ENCODE measurements at places on chromosomes 13 and 19.

GRCh38 chr13:113917096-113917495 lies 53.2 kb upstream of the GAS6 start:
- DNase-seq = no peak

DNA sequence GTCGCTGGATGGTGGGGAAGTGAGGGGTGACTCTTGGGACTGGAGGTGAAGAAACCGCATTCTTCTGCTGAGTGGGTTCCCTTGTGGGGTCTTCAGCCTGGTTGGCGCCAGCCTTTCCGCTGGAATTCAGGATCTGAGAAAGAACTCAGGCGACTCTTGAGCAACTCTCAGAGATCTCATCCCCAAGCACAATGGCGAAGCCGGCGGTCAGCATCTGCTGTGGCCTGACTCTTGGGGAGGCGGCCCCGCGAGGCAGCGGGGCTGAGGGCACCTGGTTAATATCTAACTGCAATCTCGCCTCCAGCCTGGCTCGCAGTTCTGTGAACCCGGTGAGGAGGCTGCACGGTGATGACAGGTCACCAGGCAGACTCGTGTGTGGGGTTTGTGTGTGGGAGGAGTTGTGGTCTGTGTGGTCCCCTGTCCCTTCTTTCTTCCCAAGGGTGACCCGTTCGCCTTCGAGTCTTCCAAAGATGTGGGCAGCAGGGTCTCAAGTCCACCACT lies 883 bp downstream of the ZNF441 start:
- no peak for DNase-seq

DNA sequence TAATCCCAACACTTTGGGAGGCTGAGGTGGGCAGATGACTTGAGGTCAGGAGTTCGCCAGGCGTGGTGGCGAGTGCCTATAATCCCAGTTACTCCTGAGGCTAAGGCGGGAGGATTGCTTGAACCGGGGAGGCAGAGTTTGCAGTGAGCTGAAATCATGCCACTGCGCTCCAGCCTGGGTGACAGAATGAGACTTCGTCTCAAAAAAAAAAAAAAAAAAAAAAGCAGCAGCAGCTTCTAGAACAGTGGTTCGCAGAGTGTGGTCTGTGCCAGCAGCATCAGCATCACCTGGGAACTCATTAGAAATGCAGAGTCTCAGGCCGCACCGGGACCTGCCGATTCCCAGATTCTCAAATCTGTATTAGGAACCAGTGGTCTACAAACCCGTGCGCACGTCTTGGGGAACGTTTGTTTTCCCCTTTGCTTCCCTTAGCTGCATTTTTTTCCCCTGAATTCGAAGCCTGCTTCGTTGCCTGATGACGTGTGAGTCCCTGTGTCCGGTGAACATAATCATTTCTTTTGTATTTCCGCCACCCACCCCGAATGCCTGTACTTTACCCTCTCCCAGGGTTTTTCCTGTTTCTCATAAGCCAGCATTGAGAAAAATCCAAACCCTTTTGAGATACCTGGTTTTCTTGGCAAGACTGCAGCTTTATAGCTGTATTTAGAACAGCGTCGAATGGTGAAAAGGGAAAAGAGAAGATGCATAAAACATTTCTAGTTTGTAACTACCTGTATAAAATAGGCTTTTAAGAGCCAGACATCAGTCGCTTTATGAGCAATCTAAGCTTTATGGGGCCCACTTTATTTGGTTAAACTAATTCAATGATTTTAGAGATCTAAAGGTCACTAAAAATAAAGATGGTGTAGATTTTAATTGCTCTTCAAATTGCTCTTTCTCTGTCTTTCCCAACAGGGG lies 49.8 kb downstream of the BICRA start:
- no peak for DNase-seq

DNA sequence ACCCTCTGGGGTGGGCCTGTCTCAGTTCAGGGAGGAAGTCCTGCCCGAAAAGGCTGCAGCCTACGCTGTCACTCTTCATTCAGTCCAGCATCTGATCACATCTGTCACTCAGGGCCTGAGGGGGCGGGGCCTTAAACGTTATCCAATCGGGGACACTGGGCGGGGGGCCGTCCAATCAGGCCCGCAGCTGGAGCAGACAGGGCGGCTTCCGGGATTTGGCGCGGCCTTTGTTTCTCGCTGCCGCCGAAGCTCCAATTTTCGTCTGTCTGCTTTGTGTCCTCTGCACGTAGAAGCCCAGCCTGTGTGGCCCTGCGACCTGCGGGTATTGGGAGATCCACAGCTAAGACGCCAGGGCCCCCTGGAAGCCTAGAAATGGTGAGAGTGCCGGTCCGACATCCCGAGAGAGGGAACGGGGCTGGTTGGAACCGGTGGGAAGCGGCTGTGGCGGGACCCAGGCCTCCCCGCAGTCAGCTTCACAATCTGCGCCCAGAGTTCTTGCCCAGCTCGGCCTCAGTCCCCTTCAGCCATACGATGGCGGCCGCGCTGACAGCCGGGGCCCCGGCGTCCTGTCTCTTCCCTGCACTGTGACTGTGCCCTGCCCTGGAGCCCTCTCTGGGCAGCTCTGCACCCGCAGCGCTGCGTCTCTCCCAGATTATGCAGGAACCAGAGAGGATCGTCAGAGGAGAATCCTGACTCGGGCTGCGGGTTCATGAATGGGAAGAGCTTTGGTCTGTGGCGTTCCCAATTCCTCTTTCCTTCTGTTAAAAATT lies at the start of gene ZNF730:
Gene ZNF730 (plus strand): TSS at position 224 of the 770 bp plus-strand sequence. CDS start 149 bp downstream, at position 373.
- no peak for DNase-seq

DNA sequence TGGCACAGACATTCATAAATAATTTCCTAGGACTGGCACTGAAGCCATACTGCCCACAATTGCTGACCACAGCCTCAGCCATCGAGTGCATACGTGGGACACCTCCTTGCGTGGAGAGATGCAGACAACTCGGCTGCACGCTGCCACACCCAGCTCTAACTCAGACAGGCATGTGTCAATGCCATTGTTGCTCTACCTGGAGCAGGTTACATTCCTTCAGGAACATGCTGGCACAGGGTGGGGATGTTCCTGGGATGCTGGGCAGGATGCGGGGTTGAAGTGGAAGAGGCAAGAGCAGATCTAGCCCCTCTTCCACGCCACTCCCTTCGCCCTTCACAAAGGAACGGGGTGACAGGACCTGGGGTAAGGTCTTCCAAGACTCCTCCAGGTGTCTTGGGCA lies 24.2 kb upstream of the SLC35E1 start:
- no peak for DNase-seq

DNA sequence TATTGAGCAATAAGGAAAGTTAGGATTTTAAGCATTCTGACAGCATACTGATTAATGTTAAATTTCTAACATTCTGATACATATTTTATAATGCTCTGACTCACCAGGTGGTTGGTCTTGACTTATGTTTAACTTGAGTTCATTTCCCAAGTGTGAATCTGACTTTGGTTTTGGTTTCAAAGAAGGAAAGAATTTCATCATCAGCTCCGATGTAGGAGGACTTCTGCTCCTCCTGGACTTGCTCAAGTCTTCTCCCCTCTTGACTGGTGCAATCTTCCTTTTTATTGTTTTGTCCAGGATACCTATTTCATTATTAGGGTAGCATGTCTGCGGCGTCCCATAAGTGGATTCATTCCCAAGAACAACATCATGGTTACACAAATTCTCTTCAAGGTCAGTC lies 141.3 kb downstream of the RNF17 start:
- DNase-seq = no peak

- DNase-seq = no peak
These were observed 32.7 kb upstream of the GPR183 start for GRCh38 chr13:99339736-99340397.

DNA sequence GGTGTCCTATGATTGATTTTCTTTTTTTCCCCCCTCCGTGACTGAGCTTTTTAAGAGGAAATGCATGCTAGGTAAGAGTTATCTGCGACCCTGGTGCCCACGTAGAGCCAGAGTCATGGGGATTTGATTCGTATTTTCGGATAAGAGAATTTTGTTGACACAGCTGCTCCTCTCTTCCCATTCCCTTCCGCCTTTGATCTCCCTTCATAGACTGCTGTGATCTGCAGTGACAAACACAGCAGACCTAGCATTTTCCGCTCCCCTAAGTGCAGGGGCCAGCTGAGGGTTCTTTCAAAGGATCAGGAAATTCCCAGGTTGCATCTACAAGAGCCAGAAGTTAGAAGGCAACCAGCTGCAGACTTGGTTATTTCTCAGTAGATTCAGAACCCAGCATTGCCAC lies 70.5 kb downstream of the ZNF568 start:
- DNase-seq = no peak

DNA sequence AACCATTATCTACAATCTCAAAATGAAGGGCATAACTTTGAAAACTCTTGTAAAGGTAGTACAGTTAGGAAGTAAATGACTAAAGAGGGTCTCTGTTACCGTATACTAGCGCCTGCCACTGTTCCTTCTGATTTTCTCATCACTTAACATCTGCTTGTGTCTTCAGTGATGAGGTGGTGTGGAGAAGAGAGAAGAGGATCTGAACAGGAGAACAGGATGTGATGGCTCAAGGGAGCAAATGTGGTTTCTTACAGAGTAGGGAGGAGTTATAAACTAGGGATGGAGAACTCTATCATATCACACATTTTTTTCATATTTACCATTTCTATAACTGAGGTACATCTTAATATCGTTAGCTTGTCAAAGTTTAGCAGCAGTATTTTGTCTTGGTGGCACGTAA lies 1.1 kb downstream of the KCTD4 start:
- DNase-seq = no peak

DNA sequence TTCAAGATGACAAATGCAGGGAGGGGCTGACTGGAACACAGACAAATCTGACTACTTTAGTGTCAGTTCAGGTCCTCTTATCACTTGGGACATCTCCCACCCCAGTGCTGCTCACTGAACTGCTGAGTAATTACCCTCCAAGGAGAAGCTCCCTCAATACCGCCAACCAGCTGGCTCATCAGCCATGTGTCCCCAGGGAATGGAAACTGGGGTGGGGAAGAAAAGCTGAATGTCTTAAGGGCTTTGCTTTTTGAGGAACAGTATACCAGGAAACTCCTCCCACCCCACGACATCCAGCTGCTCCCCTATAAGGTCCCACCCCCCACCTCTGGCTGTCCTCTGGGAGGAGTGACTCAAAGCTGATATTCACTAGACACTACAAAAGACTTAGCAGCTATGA lies 2.0 kb downstream of the ZNF823 start:
- no peak for DNase-seq

- DNase-seq = no peak
These were observed 4.6 kb downstream of the S1PR2 start for GRCh38 chr19:10226376-10227025.

DNA sequence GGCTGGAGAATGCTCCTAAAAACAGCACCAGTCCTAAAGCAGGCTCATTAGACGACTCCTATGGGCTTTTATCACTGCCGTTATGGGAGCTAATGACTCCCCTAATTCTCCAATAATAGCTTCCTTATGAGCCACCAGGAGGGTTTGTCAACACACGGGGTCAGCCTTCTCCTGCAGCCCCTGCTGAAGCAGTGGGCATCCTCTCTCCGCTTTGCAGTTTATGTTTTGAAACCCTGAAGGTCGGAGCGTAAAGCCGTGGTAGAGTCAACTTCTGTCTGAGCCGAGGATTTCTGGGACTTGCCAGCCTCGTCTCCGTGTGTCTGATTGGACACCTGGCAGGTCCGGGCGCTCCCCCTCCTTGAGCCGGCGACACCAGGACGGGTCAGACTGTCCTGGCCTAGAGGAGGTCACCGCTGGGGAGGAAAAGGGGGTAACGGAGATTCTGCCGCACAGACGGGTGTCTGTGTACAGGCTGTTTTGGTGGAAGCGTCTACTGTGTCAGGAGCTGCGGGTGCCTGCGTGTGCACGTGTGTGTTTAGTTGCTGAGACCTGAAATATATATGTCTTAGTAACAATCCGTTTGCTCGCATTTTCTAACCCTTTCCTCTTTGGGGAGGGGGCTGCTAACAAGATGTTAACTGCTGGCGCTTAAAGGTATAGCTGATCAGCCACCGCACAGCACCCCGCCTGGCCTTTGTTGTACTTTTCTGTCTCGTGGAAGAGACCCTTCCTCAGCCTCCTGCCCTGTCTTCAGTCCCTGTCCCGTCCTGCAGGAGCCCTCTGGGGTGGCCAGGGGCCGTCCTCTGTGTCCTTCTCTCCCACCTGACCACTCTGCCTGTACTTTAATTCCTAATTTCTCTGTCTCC lies 1.9 kb downstream of the KDM4B start:
- DNase-seq = peak; percentile 5

- DNase-seq = no peak
These were observed 56.5 kb downstream of the ARHGEF7 start for GRCh38 chr13:111171629-111172028.

DNA sequence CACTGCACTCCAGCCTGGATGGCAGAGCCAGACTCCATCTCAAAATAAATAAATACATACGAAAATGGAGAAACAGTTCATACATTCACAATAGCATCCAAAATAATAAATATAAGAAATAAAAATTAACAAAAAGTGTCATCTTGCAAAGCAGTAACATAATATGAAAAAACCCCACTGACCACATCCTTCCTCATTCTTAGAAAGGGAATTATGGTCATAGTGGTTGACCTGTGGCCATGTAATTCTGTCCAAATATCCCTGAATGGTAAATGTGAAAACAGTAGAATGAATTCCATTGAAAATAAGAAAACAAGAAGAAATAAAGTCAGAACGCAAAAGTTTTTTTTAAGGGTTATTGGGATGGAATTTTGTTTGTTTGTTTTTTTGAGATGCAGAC lies 7.0 kb upstream of the CDC42EP5 start:
- no peak for DNase-seq

DNA sequence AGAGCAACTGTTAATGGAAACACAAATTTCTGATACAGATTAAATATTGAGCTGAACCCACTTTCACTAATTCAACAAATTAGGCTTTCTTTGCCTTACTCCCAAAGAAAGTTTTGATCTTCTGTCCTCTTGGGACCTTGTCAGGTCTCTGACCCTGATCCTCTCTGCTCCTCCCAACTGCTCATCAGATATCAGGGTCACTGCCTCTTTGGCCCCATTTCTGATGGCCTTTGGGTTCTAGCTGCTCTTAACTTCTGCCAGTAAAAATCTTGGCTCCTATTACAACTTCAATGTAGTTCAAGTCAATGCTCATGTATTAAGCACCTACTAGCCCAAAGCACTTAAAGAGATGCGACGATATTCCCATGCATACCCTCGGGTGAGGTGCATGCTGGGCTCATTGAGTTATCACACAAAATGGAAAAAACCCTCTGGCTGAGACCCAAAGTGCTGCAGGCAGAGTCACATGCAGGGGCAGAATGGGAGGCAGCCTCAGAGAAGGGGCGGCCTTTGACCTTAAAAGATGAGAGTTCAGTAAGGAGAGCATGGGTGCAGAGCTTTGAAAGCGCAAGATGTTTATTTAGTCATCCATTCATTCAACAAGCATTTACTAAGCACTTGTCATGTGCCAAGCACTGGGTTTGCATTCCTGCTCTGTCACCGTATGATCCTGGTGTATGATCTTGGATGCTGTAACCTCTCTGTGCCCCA lies 183.4 kb downstream of the USP12 start:
- DNase-seq = no peak

- no peak for DNase-seq
These were observed 73.0 kb upstream of the MAB21L1 start for GRCh38 chr13:35549481-35549880.

DNA sequence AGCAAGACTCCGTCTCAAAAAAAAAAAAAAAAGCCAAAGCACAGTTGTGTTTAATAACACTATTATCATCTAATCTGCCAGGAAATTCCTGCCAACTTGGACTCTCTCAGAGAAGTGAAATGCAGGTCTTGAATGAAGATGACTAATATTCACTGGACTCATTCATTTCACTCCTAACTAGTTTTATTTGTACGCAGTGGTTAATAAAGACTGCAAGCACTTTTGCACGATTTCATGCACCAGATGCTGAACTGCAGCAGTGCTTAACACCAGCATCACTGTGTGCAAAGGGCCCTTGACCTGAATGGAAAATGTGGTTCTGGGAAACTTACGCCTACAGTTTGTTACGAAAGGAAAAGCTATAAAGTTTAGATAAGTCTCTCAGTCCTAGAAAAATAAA lies 63.3 kb downstream of the DHRS12 start:
- DNase-seq = no peak
